PC-9 (cell line): ENCODE measurements at places on chromosomes 2 and 18.

DNA sequence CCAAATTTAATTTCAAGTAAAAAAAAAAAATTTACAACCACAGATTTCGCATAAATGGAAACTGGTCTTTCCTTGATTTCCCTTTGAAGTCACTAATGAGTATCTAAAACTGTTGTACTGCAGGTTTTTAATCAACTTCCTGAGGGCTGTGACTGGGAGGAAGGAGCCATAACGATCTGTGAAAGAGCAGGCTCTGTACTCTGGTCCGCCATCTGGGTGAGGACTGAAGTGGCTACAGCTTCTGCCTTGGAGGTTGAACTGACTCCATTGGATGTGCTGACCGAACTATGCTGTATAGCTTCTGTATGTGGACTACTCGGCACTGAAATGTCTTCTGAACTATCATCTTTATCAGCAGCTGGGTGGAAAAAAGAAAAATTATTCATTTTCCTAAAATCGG, 69.3 kb upstream of the CHN1 start:
- DNase-seq: no peak

GRCh38 chr2:7458066-7458465, 540.9 kb downstream of the RNF144A start:
- no peak for DNase-seq

DNA sequence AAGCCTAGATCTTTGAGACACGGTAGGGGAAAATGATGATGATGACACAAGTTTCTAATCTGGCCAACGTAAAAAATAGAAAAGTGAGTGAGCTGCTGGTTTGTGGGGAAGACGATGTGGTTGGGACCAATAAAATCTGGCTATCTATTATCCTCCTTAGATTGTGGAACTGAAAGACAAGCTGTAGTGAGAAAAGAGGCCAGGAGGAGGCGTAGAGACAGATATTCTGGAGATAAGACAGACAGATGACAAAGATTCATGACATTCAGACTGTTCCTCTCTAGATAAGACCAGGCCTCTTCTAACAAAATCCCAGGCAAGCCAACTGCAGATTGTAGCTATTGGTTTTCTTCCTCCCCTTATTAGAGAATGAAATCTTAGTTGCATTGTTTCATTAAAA, 376.3 kb upstream of the UBE2E3 start:
- DNase-seq: no peak

DNA sequence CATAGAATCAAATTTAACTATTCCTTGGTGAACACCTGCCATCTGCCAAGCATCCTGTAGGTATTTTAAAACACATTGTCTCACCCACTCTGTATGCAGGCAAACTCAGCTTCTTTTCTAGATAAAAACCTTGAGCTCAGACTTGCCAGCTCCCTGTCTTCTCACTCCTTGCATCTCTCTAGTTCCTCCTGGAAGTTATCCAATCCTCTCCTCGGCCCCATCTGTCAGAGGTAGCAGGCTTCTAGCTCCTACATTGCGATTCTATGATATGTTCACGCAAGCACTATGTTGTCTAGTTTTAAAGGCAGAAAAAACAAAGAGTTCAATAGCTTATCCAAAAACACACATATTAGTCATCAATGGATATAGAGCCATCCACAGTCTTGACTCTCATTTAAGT, 67.0 kb upstream of the APCDD1 start:
- DNase-seq: no peak

DNA sequence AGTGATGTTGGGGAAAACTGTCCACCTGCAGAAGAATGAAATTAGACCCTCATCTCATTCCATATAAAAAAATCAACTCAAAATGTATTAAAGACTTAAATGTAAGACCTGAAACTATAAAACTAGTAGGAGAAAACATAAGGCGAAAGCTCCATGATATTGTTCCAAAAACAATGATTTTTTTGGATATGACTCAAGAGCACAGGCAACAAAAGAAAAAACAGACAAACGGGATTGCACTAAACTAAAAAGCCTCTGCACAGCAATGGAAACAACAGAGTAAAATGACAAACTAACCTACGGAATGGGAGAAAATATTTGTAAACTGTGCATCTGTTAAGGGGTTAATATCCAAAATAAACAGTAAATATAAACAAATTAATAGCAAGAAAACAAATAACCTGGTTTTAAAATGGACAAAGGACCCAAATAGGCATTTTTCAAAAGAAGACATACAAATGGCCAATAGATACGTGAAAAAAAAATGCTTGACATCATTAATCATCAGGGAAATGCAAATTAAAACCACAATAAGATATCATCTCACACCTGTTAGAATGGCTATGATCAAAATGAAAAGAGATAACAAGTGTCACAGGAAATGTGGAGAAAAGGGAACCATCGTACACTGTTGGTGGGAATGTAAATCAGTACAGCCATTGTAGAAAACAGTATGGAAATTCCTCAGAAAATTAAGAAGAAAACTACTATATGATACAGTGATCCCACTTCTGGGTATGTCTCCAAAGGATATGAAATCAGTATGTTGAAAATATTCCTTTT, 26.6 kb downstream of the LRRFIP1 start:
- DNase-seq: no peak

GRCh38 chr18:68763083-68763482, 34.8 kb upstream of the CCDC102B start:
- no peak for DNase-seq

DNA sequence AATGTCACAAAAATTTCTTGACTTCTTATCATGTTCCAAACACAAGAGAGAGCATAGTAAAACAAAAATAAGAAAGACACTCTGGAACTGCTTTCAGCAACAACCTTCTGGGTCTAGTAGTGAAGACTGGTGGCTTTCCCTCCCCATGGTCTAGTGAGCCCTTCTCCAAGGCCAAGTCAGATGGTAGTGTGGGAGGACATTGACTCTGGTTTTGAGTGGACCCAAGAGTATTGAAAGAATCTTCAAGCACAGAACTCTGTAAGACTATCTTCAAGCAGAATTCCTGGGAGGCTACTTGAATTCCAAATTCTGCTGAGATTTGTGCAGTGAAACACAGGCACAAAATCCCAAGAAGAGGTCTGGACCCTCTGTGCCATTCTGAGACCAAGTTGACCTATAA, 21.1 kb downstream of the ANTXR1 start:
- DNase-seq: no peak

DNA sequence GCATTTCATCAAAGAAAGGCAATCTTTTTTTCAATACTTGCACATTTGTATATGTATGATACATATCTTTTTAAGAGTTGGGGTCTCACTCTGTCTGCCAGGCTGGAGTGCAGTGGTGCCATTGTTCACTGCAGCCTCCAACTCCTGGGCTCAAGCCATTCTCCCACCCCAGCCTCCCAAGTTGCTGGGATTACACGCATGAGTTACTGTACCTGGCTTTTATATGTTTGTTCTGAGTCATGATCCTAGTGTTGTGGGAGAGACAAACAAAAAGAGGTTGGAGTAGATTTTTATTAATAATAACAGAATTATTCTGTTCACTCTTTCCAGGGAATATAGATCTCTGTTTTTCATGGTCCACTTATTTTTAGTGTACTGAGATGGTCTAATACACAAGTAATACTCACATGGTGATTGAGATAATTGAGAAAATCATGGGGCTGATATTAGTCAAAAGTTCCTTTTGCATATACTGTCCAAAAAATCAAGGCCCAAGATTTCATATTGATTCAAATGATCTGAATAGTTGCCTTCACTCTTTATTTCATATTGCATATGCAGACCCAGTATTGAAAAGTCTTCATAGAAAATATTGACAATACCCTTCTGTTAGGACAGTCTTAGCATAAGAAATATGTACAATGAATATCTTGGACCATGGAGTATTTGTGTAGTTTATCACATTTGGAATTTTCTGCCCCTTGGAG, 138.3 kb downstream of the FMNL2 start:
- no peak for DNase-seq

GRCh38 chr2:127700527-127701192, 637 bp upstream of the SFT2D3 start:
- DNase-seq: peak; percentile 95

GRCh38 chr18:48902023-48902855, 48.5 kb downstream of the SMAD7 start:
- peak; percentile 88 for DNase-seq

GRCh38 chr2:212730994-212731393, 192.4 kb upstream of the ERBB4 start:
- no peak for DNase-seq

DNA sequence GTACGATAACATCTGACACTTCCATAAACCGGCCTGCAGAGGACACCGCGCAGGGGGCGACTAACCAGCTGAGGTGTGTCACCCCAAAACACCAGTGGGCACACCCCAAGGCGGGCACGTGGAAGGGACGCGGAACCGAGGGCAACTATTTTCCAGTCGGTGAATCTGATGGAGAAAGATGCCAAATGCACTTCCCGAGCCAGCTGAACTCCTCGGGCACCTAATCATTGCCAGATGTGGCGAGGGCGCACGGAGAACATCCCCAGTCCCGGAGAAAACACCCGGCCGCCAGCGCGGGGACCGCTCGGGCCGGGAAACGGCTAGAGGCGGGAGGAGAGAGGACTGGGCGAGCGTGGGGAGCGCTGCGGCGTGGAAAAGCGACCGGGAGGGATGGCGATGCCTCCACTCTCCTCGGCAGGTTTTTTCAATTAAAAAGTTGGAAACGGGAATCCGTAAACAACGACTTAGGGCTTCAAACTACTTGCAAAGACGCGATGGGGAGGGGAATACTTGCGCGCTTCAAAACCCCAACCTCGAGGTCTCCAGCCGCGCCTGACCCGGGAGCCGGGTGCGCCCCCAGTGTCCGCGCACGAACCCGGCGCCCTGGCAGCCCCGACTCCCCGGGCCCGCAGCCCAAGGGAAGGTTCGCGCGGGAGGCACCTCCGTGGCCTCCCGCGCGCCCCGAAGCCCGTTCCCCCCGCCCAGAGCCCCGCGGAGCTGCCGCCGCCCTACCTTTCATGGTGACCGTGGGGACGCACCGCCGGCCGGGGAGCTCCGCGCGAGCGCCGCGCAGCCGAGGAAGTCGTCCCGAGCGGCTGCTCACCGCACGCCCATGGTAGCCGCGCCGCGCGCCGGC, 497 bp downstream of the COLEC12 start:
- DNase-seq: no peak

- DNase-seq: no peak
Measured at GRCh38 chr2:98729652-98730051, 1.3 kb downstream of the MGAT4A start.

GRCh38 chr18:2536493-2536892, 34.8 kb downstream of the METTL4 start:
- DNase-seq: no peak

GRCh38 chr18:25669741-25670140, 317.8 kb upstream of the ZNF521 start:
- no peak for DNase-seq

DNA sequence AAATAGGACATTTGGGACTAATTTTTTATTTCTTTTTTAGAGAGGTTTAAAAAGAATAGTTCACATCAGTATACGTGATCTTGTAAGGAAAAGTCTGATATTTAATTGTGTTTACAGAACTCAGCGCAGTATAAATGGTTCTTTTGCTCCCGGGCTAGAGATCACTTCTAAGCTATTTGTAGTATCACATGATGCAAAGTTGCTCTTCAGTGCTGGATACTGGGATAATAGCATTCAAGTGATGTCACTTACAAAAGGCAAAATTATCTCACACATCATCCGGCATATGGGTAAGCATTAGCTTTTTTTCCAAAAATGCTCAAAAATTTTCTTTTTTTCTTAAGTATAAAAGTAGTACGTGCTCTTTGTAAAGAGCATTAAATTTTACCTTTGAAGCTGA, 37.4 kb upstream of the CYP20A1 start:
- no peak for DNase-seq

- DNase-seq: no peak
Measured at GRCh38 chr2:137886083-137886831, 78.0 kb upstream of the HNMT start.

GRCh38 chr2:30997979-30998378, 140.3 kb downstream of the GALNT14 start:
- no peak for DNase-seq

GRCh38 chr2:100986157-100986556, 15.9 kb upstream of the RPL31 start:
- DNase-seq: no peak

DNA sequence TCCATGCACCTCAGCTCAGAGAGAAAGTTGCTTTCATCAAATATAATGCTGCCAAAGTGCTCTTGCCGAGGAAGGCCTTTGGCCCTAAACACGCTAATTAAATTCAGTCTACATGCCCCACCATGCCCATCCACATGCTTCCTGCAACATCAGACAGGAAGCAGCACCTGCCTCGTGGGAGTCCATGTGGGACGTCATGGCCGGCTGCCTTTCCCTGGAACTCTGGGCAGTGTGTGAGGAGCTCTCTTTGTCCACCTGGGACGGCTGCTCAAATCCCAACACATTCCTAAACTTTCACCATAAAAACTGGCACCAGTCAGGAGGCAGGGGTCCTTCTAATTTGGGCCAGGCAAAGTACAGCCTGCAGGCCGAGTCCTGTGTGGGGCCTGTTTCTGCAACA, 23.1 kb downstream of the FAM178B start:
- DNase-seq: no peak

DNA sequence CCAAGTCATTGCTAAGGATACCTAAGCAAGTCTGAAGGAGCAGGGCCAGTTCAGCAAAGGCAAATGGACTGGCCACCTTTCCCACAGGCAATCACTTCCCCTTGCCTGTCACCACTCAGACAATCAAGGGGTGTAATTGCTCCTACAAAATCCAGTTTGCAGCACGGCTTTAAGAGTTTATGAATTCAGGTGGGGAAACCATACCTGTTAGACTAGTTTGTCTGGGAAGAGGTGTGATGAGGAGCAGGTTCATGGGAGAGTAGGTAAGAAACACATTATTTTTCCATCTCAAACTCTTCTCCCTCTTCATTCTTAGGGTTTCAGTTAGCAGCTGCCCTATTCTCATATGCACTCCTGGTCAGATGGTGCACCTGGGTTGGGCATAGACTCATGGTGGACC, 102.5 kb downstream of the EVA1A start:
- DNase-seq: no peak

GRCh38 chr2:239579081-239579480, 178.3 kb upstream of the HDAC4 start:
- DNase-seq: no peak

- DNase-seq: no peak
Measured at GRCh38 chr18:9419956-9420631, 55.2 kb upstream of the RALBP1 start.

DNA sequence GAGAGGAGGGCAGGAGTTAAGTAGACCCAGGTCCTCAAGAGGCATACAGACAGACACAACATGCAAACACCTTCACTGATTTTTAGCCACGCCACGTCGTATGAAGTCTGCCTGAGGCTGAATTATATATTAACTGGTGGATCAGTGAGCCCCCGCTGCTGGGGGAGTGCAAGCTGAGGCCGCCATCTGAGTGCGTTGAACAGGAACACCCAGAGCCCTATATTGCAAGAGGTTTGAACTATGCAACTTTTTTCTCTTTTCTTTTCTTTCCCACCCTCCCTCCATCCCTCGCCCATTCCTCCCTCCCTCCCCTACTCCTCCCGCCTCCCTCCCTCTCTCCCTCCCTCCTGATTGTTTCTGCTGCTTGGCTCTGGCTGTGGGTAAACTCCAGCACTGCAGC, 30.2 kb downstream of the SETBP1 start:
- no peak for DNase-seq
